ENCODE measurements at places on chromosomes 3 and 15.

DNA sequence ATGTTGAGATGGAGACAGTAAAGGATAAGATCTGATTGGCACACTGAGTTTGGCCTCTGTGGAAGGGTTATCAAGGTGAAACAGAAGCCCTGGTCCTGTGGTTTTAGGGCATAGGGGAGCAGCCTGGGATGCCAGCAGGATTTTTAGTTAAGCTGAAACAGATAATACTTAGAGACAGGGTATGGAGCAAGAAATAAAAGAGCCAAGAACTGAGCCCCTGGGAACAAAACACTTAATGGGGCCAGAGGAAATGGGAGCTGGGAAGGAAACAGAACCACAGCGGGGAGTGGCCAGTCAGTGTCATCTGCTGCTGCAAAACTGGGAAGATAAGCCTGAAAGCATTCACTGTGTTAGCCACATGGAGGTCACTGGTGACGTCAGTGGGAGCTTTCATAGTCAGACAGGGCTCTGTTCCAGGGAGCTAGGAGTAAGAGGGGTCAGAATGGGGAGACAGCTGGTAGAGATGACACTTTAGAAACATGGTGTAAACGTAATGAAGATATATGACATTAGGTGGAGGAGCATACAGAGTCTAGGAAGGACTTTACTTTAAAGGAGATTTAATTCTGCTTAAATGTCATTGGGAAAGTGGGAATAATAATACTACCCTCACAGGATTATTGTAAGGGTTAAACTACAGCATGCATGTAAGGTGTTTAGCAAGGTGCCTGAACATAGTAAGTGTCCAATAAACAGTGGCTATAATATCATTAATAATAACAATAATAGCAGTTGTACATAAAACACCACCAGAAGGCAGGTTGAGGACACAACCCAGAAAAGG is 172.7 kb upstream of the CTNNB1 start:
- no peak for DNase-seq

GRCh38 chr3:31936420-31937060 is 44.5 kb downstream of the OSBPL10 start:
- DNase-seq = no peak

- no peak for DNase-seq
These were observed 177.6 kb downstream of the FHIT start for GRCh38 chr3:61073566-61074165.

DNA sequence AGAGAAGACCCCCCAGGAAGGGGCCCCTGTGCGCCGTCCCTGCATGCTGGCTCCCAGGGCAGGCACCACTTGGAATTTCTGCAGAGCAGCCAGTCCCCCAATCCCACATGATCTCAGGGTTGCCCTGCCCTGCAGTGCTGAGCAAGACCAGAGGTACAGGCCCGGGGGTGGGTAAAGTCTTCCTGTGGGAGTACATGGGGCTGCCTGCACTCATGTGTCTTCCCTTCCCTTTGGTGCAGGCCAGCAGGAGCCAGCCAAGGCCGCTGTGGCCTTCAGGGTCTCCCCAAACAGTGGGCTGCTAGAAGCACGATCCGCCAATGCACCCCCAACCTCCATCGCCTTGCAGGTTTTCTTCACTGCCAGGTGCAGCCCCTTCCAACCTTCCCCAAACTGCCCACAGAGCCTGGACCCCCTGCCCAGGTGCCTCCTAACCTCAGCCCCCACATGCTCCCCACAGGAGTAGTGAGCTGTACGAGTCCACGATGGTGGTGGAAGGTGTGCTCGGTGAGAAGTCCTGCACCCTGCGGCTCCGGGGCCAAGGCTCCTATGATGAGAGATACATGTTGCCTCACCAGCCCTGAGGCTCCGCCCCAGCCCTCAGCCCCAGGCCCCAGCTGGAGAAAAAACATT is 15.0 kb downstream of the ACAA1 start:
- no peak for DNase-seq

DNA sequence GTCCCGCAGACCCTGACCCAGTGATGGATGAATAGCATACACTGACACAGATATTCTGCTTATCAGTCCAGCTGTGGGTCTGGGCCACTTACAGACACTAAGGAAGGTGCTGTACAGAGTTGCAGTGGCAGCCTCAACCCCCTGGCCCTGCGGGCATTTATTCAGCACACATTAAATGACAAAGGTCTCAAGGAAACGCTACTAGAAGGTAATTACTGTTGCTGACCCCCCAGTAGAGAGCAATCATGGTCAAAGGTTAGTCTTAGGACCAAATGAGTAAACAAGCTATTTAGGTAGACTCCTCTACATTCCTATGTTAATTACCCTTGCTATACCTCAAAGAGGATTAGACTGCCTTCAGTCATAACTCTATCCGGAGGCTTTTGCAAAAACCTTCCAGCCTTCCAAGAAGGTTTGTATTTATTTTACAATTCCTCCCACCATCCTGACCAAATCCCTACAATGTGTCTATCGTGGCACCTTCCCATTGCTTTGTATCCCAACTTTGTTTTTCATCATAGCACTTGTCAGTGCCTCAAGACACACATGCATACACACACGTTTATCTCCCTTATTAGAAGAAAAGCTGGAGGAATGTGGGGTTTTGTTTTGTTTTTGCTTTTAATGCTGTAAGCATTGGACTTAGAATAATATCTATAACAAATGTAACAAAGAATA is 227.9 kb downstream of the PYDC2 start:
- DNase-seq = no peak

DNA sequence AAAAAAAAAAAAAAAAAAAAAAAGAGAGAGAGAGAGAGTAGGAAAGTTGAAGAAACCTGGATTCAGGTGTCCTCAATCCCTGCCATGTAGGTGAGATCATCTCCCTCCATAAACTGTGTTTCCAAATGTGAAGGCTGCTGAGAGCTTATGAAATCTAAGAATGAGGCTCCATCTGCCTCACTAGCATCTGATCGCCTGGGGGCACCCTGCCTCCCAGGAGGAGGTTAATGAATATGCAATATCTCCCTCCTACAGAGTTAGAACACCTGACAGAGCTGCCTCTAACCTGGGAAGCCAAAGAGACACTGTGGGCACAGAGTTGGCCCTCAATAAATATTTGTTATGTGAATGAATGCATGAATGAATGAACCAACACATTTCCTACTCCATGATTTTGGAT is 23.8 kb upstream of the ZNF148 start:
- DNase-seq = no peak

- no peak for DNase-seq
These were observed 65.9 kb downstream of the ADAMTS9 start for GRCh38 chr3:64621726-64622395.

- no peak for DNase-seq
These were observed 722.3 kb upstream of the NECTIN3 start for GRCh38 chr3:110349295-110349694.

DNA sequence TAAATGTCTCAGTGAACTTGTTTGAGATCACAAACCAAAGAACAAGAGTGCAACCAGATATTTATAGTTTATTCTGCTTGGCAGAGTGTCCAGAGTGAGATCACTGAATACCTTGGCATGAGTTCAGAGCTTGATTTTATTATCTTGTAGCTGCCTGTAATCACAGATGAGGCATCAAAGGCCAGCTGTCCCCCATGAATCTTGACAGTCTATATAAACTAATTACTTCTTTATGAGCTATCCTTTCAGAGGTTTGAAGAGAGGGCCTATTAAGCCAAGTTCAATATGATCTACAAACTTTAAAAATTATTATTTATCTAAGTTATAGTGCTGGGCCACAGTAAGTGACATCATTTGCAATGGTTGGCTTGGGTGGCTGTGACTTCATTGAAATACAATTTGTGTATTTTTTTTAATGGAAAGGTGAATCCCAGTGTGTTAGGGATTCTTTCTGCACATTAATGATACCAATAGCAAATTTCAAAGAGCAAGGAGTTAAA is 251.5 kb downstream of the CLSTN2 start:
- no peak for DNase-seq

DNA sequence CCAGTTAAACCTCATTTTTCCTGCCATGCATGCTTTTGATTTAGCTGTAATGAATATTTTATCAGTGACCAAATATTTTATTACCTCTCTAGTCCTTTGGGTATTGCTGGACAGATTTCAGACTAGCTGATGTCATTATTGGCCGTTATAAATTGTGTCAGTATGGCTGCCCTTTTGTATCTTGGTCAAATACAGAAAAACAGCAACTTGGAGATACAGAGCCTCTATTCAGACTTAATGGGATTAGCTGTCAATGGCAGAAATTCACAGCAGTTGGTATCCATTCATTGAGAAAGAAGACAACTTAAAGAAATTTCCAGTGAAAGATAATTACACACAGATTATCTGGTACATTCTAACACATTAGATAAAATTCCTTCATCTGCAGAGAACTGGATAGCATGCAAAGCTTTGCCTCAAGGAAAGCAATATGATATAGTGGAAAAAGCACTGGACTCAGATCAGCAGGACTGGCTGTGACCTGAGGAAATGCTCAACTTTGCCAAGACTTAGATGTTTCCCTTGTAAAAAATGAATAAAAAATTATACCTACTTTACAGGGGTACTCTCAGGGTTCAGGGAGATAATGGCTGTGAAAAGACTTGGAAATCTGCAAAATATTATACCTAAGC is 20.8 kb downstream of the COL6A6 start:
- DNase-seq = no peak

DNA sequence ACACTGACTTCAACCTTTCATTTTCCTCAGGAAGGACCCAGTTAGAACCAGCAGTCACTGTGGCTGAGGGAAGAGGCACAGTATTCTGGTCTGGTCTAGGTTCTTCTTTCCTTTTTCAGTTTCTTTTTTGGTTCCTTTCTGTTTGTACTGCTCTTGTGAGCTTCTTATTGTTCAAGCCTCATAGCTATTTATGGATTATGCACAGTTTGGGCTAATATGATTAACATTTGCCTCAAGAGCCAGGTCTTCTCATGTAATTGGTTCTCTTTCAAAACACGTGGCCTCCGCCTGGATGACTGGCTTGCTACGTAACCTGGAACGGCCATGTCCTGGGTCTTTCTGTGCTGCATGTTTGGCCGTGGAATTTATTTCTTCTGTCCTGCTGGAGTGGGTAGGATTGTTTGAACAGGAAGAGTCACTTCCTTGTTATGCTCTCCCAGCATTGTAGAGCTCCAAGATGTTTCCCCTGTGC is 43.3 kb downstream of the RBMS3 start:
- DNase-seq = no peak

DNA sequence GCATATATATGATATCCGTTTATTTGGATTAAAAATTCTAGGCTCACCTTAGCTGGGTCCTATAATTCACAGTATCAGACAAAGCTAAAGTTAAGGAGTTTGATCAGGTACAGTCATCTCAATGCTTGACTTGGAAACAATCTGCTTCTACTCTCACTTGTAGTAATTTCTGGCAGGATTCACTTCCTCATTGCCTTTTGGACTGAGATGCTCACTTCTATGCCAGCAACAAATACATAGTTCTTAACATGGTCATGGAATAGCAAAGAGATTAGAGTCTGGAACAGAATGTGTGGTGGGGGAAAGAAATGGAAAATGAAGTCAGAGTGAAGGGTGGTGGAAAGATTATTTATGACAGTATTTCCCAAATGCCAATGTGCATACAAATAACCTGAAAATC is 693.6 kb downstream of the CADM2 start:
- DNase-seq = no peak

DNA sequence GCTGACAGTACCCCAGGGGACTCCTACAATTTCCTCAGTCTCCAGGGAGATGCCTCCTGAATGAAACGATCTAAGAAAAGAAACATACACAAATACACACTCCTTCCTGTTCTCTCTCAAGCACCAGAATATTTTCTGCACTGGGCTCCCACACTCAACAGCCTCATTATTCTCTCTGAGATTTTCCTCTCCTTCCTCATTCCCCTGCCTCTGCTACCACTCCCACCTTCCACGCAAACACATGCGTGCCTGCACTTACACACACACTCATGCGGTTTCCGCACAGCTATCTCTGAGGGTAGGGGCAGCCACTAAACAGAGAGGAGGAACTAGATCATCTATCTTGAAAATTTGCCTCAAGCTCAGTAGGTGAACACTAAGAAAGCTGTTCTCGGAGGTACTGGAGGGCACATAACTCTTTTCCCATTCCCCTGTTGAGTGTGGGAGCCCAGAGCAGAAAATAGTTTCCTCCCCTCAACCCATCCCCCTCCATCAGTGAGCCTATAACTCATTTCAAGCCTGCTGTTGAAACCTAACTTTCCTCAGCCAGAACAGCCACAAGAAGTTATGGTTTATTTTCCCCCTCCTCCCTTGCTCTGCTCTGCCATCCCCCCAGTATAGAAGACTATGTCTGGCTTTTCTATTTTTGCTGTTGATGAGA is 30.5 kb upstream of the TIPARP start:
- no peak for DNase-seq

DNA sequence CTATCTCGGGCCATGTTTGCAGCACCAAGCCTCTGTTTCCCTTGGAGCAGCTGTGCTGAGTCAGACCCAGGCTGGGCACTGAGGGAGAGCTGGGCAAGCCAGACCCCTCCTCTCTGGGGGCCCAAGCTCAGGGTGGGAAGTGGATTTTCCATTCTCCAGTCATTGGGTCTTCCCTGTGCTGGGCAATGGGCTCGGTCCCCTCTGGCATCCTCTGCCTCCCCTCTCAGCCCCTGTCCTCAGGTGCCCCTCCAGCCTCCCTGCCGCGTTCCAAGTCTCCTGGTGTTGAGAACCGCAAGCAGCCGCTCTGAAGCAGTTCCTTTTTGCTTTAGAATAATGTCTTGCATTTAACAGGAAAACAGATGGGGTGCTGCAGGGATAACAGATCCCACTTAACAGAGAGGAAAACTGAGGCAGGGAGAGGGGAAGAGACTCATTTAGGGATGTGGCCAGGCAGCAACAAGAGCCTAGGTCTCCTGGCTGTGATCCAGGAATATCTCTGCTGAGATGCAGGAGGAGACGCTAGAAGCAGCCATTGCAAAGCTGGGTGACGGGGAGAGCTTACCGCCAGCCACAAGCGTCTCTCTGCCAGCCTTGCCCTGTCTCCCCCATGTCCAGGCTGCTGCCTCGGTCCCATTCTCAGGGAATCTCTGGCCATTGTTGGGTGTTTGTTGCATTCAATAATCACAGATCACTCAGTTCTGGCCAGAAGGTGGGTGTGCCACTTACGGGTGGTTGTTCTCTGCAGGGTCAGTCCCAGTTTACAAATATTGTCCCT is 1.2 kb downstream of the RHO start:
- no peak for DNase-seq

DNA sequence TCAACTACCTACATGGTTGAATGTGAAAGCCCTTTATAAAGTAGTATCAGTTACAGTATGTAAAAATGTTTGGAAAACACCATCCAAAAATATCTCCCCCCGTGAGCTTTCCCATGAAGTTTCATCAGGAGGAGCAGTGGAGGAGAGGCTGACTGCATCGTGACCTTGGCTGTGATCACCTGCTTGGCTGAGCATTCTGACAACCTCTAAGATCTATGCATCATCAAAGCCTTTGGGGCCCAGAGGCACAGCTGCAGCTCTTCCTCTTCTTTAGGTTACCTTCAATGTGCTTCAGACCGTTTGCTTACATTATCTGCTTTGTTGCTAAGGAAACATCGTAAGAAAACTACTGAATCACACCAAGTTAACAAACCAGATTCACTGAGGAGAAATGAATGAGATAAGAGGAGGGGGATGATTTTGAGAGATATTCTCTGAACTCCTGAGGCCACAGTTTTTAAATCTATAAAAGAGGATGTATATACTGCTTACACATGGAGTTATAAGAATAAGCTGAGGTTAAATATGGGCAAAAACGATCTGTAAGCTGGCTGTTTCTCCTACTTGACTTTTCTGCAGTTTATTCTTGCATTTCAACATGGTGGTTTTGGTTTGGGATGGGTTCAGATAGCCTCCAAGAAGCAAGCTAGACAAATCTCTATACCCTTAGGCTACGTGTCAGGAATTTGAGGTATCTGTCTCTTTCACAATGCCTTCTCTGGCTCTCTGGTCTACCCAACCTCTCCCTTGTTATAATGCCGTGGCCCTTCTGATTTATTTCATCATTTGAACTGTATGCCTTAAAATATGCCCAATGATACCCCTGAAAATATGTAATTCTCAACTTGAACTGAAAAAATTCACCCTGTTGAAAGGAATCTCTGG is 4.0 kb downstream of the GCSAM start:
- peak; percentile 13 for DNase-seq
